Left cardiac atrium (tissue), 4 donors: ENCODE measurements at places on chromosomes 1 and 21. TPM values are rescaled to one million over a fixed set of nuclear protein-coding genes. Genes with fewer than 3 reads are reported as not detected.

Gene TTLL7
- total RNA-seq, result 13.7 TPM

GRCh38 chr1:65230731-65231481 lies 78.4 kb upstream of the DNAJC6 start:
- no peak for DNase-seq

DNA sequence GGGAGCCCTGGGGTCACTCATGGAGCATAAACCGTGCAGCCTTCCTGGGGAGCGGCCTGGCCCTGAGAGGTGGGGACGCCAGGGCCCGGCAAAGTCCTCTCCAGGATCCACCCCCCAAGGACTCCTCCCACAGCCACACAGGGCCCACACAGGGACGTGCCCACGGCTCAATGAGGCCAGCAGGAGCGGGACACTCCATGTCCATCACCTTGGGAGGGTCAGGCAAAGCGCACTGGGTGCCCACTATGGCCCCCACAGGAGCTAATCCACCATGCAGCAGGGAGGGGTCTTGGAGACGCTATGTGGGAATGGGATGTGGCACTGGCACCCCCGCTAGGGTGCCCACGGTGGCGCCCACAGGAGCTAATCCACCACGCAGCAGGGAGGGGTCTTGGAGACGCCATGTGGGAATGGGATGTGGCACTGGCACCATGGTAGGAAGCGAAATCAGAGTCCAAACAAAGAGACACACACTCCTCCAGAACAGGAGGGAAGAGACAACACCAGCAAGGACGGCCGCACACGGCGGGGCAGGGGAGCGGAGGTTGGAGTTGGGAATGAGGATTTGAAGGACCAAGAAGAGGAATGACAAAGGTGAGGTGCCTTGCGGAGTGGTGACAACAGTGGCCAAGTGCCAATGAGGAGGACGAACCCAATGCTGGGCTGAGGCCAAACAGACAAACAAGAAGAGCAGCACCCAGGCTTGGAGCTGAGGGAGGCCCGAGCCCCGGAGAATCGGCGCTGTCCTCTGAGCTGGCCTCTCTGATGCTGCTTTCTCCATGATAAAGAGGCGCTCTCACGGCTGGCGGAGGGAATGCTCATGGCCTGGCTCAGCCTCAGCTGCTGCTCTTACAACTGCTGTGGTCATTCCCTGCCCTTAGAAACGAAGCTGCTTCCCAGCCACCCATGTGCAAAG lies 18.1 kb upstream of the SLC19A1 start:
- no peak for DNase-seq

DNA sequence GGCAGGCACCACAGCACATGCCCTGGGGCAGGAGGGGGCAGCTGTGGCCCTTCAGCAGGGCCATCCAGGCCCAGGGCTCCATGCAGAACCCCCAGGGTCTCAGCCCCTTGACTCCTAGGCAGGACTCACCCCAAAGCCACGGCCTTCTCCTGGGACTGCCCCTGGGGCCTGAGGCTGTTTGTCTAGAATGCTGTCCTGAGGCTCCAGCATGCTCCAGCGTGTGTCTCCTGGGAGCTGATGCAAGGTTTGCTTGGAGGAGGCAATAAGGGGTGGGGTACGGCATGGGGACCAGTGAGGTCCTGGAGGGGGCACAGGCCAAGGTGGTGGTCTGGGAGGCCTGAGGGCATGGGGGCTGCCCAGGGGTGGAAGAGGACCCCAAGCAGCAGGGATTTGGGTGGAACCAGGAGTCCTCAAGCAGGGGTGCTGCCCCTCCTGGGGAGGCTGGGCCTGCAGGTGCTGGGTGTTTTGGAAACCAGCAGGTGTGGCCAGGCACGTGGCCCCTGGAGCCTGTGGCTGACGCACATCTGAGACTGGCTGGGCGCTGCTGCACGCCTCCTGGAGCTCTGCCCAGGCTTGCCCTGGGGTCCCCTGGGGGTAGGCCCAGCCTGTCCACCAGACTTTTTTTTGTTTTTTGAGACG lies 7.8 kb upstream of the CALML6 start:
- DNase-seq, result no peak

- no peak for DNase-seq
Measured at GRCh38 chr1:181739214-181739613, 255.9 kb downstream of the CACNA1E start.

Gene NFASC
- total RNA-seq, result 57.7 TPM

Gene GABRD
- not detected for total RNA-seq

DNA sequence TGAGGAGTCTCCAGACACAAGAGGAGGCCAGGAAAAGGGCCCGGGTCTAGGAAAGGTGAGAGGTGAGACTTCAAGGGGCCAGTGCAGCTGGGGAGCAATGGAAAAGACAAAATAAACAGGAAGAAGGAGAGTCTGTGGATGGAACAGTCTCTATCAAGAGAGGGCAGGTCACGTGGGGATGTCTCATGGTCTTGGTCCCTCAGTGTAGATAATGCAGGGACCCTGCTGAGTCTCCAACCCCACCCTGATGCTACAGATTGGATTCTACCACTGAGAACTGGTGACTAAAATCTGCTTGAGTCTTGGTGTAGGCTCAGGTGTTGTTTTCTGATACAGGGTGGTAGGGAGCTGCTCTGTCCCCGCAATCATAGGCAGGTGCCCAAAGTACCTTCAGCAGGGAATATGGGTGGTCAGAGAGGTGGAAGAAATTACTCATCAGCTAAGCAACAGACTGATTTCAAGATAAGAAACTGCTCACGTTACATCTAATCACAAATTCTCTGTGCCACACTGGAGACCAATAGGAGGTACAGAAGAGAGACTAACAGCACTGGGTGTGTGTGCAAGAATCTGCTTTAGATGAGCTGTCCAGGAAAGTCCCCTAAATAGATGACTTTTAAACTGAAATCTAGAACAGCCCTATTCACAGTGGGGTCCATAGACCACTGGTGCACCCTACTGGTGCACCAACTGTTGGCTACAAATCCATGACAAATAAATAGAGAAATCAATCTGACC lies 101.5 kb upstream of the TLR5 start:
- no peak for DNase-seq

GRCh38 chr1:244030481-244031040 lies 20.5 kb upstream of the ZBTB18 start:
- no peak for DNase-seq

Gene RPE65
- not detected for total RNA-seq

- no peak for DNase-seq
Measured at GRCh38 chr1:24071941-24072340, 40.0 kb downstream of the MYOM3 start.

Gene EXOSC10
- 26.6 TPM for total RNA-seq

GRCh38 chr1:70204139-70204538 lies 1.2 kb downstream of the LRRC40 start:
- DNase-seq, result no peak

DNA sequence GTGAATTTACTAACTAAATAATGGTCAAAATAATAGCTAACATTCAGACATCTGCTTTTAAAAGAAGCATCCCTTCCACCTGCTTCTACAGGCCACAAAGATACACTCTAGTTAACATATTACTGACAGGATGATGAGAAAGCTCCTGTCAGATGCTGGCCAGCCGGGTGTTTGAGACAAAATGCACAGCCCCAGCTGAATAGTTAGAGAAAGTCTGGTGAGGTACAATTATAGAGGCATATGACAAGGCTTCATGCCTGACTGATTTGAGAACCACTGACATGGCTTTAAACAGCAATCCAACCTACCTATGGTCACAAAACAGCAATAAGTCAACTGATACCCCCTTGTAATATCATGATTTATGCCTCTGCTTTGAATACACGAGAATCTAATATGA lies 137.0 kb downstream of the DENND1B start:
- DNase-seq, result no peak

DNA sequence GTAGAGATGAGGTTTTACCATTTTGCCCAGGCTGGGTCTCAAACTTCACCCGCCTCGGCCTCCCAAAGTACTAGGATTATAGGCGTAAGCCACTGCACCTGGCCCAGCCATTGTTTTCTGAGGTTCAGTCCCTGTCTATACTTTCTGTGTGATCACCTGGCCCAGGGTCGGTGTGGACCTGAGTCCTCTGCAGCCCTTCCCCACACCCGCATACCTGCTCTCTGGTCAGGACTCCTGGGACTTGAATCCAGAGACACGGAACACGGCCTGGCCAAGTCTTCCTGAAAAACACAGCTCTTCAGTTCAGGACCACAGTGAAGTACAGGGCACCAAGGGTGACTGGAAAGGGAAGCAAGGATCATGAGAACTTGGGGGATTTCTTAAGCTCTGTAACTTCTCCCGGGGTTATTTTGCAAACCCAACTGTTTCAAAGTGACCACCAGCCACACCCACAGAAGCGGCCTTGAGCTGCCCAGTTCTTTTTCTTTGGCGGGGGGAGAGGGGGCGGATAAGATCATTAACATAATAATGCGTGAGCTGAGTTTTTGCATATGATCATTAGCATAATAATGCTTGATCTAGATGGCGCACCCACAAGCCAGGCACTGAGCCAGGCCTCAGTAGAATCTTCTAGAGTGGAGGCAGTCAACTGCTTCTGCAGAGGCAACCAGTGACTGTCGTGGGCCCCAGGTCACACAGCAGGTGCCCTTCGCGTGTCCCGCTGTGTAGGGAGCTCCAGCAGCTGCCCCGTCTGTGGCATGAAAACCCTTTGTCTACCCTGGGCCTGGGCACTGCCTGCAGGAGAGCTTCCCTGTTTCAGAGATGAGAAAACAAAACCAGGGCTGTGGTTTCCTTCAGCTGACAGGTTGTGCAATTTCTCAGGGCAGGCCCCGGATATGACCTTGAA lies 1.7 kb upstream of the NADK start:
- peak; percentile 57 for DNase-seq

GRCh38 chr1:204775546-204775945 lies 90.0 kb upstream of the LRRN2 start:
- DNase-seq, result no peak

DNA sequence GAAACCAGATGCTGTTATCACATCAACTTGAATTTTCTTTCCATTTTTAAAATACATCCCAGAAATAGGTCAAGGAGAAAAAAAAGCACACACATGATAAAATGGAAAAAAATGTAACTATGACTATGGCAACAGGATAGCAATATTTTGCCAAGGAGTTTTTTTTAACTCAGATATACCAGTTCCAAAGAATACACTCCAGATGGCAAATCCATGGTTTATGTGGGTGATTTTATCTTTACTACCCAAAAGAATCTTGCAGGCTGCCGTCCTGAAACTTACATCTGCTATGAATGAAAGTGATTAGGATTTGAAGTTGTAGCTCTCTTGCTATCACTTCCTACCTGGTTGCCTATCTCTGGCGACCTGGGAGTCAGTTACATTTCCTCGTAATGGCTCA lies 91.0 kb upstream of the PLPPR4 start:
- DNase-seq, result no peak

Gene MAP3K21
- 0.62 TPM for total RNA-seq
